Activated CD4-positive, alpha-beta memory T cell treated with anti-CD3 and anti-CD28 coated beads for 36 hours (primary cell): ENCODE measurements at places on chromosomes 6 and 20. TPM values are rescaled to one million over a fixed set of nuclear protein-coding genes. Genes with fewer than 3 reads are reported as not detected.

DNA sequence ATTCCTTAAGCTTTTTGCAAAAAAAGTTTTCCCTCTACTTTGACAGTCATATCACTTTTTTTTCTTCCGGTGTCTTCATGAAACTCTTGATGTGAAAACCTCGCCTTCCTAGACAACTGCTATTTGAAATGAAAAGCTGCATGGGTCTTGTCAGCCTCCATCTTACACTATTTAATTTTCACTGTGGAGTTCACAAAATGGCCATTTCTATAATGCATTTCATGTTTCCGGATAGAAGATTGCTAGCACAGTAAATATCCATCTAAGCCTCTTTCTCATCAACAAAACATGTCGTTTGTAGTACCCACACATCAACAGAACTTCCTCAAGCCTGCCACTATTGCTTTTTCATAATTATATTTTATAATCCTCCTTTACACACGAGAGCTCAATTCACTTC lies 204.9 kb upstream of the ID4 start:
- no peak for DNase-seq
- no peaks in the 10 kb centered on the region for H3K36me3 ChIP-seq
- H3K4me1 ChIP-seq: no peaks in the 10 kb centered on the region
- H3K4me3 ChIP-seq: no peak overlapping the region

The GHRH gene
- not detected for total RNA-seq

- H3K27ac ChIP-seq: no peak overlapping the region
- H3K36me3 ChIP-seq: no peaks in the 10 kb centered on the region
- DNase-seq: no peak
- H3K27me3 ChIP-seq: no peaks in the 10 kb centered on the region
- H3K4me3 ChIP-seq: no peak overlapping the region
Observed at GRCh38 chr6:148926478-148926877, 179.6 kb downstream of the UST start.

DNA sequence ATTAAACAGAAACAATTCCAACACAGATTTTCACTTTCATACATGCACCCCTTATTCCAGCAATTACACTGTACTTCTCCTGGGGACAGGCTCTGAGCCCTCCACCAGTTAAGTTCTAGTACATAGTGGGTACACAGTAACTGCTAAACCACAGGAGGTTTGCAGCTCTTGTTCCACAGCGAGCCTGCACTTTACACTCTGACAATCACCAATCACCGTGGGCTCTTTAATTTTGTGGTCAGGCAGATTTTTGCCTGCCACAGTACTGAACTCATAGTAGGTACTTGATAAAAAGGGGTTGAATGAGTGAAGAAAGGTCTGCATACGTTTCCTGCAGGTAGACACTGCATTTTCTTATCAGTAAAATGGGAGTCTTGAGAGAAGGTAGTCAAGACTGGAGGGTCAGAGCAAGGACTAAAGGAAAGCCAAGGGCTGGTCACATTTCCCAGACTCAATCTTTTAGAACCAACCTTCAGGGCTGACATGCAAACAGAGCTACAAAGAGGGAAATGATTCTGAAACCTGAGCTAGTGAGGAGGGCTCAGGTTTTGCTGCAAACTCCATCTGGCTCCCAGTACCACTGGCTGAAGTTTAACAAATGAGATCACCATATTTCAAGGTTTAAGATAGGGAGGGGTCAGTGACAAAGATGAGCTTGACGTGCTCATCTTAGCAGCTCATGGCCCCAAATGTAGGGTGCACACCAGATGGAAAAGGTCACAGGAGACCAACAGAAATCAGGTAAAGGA lies 404.6 kb downstream of the BTBD9 start:
- no peaks in the 10 kb centered on the region for H3K4me1 ChIP-seq
- H3K27me3 ChIP-seq: no peaks in the 10 kb centered on the region
- H3K4me3 ChIP-seq: no peak overlapping the region

- no peak overlapping the region for H3K4me3 ChIP-seq
- no peak overlapping the region for H3K27ac ChIP-seq
- no peaks in the 10 kb centered on the region for H3K36me3 ChIP-seq
- H3K27me3 ChIP-seq: no peaks in the 10 kb centered on the region
- DNase-seq: no peak
Observed at GRCh38 chr20:45874576-45874975, 6.5 kb upstream of the ZSWIM1 start.

GRCh38 chr6:113433335-113433991 lies 423.7 kb upstream of the MARCKS start:
- H3K4me1 ChIP-seq: no peaks in the 10 kb centered on the region
- peaks cover 1% of the 10 kb centered on the region for H3K27me3 ChIP-seq
- H3K4me3 ChIP-seq: no peak overlapping the region
- H3K27ac ChIP-seq: no peak overlapping the region
- no peaks in the 10 kb centered on the region for H3K36me3 ChIP-seq
- no peak for DNase-seq

GRCh38 chr6:22081709-22082108 lies 215.1 kb downstream of the PRL start:
- no peak overlapping the region for H3K4me3 ChIP-seq
- no peaks in the 10 kb centered on the region for H3K36me3 ChIP-seq
- H3K27me3 ChIP-seq: peaks cover 2% of the 10 kb centered on the region

The MCCD1 gene
- not detected for total RNA-seq

DNA sequence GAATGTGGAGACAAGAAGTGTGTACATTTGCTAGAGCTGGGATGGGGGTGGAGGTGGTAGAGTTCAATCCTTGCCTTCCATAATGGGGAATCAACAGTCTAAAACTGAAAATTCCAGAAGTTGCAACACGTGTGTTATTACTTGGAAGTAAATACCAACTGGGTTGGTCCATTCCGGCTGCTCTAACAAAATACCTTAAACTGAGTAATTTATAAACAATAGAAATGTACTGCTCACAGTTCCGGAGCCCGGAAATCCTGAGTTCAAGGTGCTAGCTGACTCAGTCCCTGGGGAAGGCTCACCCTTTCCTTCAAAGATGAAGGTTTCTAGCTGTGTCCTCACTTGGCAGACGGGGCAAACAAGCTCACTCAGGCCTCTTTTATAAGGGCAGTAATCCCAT lies 59.0 kb downstream of the RIN2 start:
- no peaks in the 10 kb centered on the region for H3K36me3 ChIP-seq
- peaks cover 7% of the 10 kb centered on the region for H3K27me3 ChIP-seq
- DNase-seq: no peak
- H3K4me3 ChIP-seq: no peak overlapping the region

DNA sequence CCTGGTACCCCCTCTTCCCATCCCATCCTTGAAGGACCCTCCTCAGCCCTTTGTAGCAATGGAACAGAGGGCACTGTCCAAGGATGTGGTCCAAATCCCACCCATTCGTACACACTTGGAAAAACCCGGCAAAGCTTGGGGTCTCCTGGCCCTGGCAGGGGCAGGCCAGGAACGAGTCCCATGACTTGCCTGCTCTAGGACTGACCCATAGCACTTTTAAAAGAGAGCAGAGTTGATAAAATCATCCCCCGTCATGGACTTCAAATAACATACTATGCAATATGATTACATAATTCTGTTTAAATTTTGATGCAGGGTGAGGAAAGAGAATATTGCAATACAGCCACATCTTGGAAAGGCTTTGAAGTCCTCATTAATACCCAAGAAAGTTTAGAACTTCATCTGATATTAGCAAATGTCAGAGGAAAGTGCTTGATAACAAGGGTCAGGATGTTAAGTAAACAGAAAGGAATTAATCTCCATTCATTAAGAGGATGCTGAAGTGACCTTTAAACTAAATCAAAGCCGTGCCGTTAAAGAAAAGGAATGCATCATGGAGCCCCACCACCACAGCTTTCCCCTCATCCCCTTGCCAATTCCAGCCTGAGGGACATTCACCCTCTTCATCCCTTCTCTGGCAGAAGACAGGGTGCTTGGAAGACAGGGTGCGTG lies 60.7 kb upstream of the NXT1 start:
- H3K36me3 ChIP-seq: no peaks in the 10 kb centered on the region
- no peak overlapping the region for H3K27ac ChIP-seq
- H3K4me3 ChIP-seq: no peak overlapping the region
- DNase-seq: no peak
- no peaks in the 10 kb centered on the region for H3K4me1 ChIP-seq

DNA sequence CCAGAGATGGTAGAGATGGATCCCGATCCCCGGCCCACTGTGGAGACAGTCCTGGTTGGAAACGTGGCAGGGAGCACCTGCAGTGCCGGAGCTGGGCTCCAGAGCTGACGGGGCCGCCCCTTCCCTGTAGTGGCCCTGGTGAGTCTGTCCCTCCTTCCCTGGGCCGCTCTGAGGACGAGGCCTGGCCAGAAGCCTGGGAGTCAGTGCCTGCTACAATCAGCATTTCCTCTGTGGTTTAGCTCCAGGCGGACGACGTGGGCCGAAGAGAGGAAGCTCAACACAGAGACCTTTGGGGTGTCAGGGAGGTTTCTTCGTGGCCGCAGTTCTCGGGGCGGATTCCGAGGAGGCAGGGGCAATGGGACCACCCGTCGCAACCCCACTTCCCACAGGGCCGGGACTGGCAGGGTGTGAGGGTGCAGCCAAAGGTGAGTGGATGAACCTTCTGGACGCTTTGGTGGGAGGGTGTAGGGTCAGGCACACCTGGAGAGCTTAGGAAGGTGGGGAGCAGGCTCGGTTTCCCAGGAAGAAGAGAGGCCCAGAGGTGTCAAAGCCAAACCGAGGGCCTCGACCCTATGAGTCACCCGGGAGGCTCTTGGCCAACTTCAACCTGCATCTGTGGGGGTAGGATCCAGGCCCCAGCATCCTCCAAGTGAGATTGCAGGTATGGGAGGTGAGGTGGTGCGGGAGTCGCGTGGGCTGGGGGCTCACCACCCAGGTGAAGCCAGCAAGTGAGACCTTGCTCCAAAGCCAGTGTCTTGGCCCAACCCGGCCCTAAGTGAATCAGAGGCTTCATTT lies 9.9 kb downstream of the PSMA7 start:
- DNase-seq: no peak
- H3K27me3 ChIP-seq: no peaks in the 10 kb centered on the region
- H3K4me1 ChIP-seq: peaks cover 33% of the 10 kb centered on the region
- H3K4me3 ChIP-seq: no peak overlapping the region
- H3K27ac ChIP-seq: peak overlapping the region; percentile 67

The LPIN3 gene
- 0.77 TPM for total RNA-seq

The ZSCAN31 gene
- 0.77 TPM for total RNA-seq

GRCh38 chr6:13195803-13196202 lies 132.5 kb downstream of the TBC1D7 start:
- peaks cover 8% of the 10 kb centered on the region for H3K27me3 ChIP-seq
- no peak for DNase-seq
- no peak overlapping the region for H3K4me3 ChIP-seq

DNA sequence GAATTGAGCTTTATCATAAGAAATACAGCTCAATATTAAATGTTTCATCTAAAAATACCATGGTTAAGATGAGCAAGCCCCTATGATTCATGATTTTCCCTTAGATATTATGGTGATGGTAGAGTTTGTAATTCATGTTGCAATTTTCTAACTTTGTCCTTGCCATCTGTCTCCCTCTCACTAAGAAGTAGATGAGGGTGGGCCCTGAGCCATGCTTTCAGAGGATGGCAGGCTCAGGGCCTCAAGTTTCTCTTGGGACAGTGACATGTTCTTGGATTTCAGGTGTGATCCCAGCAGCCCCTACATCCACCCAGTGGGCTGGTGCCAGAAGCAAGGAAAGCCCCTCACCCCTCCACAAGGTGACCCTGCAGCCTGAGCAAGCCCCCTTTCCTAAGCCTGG lies 25.6 kb downstream of the L3MBTL1 start:
- H3K4me1 ChIP-seq: no peaks in the 10 kb centered on the region
- no peak overlapping the region for H3K27ac ChIP-seq
- no peaks in the 10 kb centered on the region for H3K27me3 ChIP-seq
- no peak overlapping the region for H3K4me3 ChIP-seq
- no peak for DNase-seq
- no peaks in the 10 kb centered on the region for H3K36me3 ChIP-seq

- peaks cover 3% of the 10 kb centered on the region for H3K36me3 ChIP-seq
- no peaks in the 10 kb centered on the region for H3K4me1 ChIP-seq
- H3K27me3 ChIP-seq: no peaks in the 10 kb centered on the region
- H3K4me3 ChIP-seq: no peak overlapping the region
- H3K27ac ChIP-seq: no peak overlapping the region
Observed at GRCh38 chr20:59955131-59955796, 3.0 kb upstream of the CDH26 start.

DNA sequence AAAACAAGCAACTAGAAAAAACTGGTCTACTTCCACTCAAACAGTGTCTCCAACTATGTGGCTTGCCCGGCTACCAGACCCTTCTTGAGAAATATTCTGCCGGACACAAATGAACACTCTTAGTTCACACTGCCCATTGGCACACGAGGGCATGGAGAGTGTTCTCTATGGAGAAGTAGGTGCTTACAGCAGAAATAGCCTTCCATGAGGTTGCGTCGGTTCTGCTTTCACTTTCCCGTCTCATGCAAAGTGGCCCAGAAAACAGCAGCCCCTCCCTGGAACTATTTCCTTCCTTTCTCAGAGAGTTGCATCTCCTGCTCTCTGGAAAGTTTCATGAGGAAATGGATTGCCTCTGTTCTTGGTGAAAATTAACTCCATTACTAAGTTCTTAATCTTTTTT lies 9.5 kb upstream of the HLA-DOA start:
- H3K36me3 ChIP-seq: no peaks in the 10 kb centered on the region
- no peak overlapping the region for H3K4me3 ChIP-seq
- H3K27me3 ChIP-seq: peaks cover 4% of the 10 kb centered on the region
- H3K27ac ChIP-seq: no peak overlapping the region
- peaks cover 12% of the 10 kb centered on the region for H3K4me1 ChIP-seq

The TEAD3 gene
- total RNA-seq: 2.2 TPM

The NHSL1 gene
- 0.53 TPM for total RNA-seq

GRCh38 chr6:113859349-113860180 lies 2.4 kb downstream of the MARCKS start:
- peaks cover 16% of the 10 kb centered on the region for H3K4me1 ChIP-seq
- H3K27ac ChIP-seq: no peak overlapping the region
- H3K4me3 ChIP-seq: no peak overlapping the region

GRCh38 chr6:156699017-156699421 lies 78.2 kb upstream of the ARID1B start:
- H3K36me3 ChIP-seq: no peaks in the 10 kb centered on the region
- peak; percentile 38 for DNase-seq
- no peak overlapping the region for H3K4me3 ChIP-seq

DNA sequence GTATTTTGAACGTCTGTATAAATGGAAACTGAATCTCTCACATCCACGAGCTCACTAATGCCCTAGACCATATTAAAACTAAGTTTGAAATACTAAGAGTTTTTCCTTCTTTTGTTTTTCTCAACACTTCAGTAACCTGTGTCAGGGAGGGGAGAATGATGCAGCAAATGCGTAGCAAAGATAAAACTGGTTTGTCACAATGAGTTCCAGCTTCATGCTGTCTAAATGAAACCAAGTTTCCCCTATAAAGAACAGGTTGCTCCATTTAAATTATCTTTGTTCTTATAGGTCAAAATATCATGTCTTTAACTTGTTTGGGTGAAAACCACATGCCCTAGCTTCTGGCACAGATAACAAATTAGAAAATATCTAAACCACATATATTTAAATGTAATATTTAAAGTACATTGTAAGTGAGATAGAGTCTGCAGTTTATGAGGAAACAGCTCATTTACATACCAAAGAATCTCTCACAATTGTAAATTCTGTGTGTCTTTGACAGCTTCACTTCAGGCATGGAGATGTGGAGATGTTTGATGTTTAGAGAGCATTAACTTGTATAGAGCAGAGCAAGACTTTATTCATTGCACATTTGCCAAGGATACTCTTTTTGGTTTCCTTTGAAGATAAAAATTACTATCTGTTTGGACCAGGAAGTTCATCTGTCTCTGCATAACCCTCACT lies 7.3 kb downstream of the TRDN start:
- no peaks in the 10 kb centered on the region for H3K4me1 ChIP-seq
- no peak overlapping the region for H3K27ac ChIP-seq
- H3K27me3 ChIP-seq: no peaks in the 10 kb centered on the region
- no peak for DNase-seq
